Stimulated activated CD8-positive, alpha-beta memory T cell treated with anti-CD3 and anti-CD28 coated beads, Interleukin-4, amount 100 ng/mL, for 4 hours (primary cell): ENCODE measurements at places on chromosomes 3 and 15.

GRCh38 chr3:57557085-57557537, 1.0 kb downstream of the PDE12 start:
- DNase-seq = no peak

GRCh38 chr3:155581579-155581978, 163.3 kb downstream of the PLCH1 start:
- no peak for DNase-seq

DNA sequence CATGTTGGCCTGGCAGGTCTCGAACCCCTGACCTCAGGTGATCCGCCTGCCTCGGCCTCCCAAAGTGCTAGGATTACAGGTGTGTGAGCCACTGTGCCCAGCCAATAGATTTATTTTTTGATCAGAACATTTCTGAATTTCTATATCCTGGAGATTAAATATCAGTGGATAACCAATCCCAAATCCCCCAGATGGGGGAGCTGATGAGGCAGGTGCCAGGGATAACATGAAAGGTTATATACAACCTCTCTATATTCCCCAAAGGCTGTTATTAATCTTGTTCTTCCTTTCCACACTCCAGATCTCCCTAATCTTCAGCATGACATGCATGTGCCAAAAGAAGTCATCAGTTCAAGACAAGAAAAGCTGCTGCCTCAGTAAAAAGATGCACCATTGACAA, 112.3 kb downstream of the WDR76 start:
- no peak for DNase-seq

DNA sequence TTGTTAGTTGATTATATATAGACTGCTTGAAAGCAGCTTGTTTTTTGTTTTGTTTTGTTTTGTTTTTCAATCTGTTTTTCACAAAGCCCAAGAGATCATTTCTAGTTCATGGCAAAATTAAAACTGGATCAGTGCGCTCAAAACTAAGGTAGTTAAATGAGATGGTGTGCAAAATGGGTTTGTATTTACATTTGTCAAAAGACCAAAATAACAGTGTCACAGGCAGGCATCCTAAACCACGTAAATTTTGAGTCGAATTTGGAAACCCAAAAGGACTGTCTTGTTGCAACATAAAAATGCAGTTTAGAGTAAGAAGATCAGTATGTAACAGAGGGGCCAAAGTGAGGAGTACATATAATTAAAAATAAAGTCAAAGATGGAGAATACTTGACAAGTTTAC, 2.4 kb downstream of the DMXL2 start:
- DNase-seq = no peak

DNA sequence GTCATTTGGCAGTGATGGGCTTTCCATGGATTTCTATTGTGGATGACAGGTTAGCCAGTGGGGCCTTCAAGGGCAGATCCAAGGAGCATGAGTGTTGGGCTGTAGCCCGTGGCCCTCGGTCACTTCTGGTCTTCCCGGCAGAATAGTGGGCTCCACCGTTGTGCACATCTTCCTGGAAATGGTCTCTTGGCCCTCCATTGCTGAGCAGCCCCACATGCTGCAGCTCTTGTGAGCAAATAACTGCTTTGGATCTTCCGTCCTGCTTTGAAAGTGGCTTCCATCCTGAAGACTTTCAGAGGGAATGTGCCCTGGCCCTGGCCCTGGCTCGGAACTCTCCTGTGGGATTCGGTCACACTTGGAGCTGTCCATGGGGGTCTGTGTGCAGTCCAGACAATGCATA, 102.8 kb downstream of the SNRPN start:
- DNase-seq = no peak

DNA sequence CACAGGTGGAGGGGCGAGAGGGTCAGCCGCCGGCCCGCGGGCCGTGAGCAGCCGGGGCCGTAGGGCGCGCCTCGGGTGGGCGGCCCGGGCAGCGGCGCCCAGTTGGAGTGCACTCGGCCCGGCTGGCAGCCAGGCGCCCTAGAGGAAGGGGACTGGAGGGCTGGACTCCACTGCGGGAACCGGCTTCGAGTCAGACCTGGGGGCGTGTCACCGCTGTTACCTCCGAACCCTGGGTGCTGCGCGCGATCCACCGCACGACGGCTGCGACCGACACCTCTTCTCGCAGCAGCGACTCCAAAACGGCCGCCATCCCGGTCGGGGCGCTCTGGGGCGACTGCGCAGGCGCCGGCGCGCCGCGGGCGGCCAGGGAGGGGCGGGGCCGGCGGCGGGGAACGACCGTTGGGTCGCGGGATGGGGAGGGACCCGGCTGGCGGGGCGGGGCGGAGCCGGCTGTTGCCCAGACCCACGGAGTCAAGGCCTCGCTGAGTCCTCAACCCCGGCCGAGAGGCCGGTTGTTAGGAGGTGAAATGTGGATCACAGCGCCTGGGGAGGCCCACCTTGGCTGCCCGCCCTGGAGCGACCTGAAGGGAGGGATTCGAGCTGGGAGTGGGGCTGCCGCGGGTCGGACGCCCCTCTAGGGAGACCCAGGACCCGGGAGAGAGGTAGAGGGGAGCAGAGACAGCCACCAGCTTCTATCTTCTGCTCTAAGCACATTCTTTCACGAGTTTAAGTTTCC, at the start of gene CDAN1:
CDAN1 (minus strand) TSS at position 336 of the 736 bp plus-strand sequence; CDS start at position 310, 26 bp downstream.
- DNase-seq = peak; percentile 85

GRCh38 chr3:128813097-128813496, 66.3 kb upstream of the ACAD9 start:
- no peak for DNase-seq

DNA sequence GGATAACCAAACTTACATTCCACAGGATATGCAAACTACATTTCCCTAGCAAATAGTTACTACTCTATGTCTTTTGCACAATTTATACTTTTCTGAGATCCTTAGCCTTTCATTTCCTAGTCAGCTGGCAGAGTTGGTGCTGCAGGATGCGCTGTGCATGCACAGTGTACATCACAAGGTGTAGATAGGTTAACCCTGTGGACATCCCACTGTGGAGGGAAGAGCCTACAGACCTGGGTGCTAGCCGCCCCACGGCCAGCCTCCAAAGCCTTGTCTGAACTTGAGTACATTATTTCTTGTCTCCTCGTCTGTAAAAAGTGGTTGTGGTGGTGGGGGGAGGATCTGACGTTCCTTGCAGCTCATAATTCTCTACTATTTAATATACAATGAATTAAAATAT, 3.5 kb downstream of the TNFSF10 start:
- no peak for DNase-seq

DNA sequence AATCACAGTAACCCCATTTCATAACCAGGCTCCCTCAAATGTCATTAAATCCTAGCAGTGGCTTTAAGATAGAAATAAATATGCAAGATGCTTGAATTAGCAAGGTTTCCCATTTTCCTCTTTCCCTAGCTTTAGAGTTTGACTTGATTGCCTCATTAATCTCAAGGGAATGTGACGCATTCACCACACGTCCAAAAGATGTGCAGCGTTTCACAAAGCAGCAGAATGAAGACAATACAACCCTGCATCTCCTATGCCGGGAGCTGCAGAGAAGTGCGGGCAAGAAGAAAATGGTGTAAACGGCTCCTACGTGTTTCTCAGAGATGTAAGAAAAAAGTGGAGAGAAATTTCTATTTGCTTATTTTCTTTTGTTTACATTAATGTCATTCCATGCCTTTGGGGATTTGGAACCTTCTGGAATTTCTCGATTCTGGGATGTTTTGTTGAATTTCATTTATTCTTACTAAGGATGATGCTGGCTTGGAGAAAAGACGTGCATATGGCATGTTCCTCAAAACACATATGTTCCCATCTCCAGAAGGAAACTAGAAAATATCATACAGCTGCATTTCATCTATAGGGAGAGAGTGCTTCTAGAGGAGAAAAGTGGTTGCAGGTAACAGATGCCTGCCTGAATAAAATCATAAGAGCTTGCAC, 27.8 kb upstream of the FRMD4B start:
- no peak for DNase-seq

GRCh38 chr3:52532838-52533622, 627 bp downstream of the NT5DC2 start:
- no peak for DNase-seq

DNA sequence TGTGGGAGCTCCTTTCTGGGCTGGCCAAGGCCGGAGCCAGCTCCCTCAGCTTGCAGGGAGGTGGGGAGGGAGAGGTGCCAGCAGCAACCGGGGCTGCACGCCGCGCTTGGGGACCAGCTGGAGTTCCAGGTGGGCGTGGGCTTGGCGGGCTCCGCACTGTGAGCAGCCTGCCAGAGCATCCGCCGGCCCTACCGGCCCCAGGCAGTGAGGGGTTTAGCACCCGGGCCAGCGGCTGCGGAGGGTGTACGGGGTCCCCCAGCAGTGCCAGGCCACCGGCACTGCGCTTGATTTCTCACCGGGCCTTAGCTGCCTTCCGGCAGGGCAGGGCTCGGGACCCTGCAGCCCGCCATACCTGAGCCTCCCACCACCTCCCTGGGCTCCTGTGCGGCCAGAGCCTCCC, 651.0 kb upstream of the ARPP21 start:
- no peak for DNase-seq

DNA sequence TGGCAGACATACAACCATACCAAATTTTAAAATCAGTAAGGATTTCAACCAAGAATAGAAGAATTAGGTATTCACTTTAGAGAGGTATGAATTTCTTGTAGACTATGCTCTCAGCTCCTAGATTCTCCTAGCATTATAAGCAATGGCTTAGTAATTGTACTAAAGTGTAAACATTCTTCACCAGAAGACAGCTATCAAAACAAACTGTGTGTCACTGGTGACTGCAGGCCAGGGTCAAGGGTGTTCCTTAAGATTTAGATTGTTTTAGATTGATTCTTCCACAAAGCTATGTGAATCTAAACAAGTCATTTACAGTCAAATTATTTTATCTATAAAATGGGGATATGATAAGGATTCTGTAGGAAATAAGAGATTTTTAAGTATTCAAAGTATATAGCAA, 23.1 kb upstream of the GP5 start:
- DNase-seq = no peak

DNA sequence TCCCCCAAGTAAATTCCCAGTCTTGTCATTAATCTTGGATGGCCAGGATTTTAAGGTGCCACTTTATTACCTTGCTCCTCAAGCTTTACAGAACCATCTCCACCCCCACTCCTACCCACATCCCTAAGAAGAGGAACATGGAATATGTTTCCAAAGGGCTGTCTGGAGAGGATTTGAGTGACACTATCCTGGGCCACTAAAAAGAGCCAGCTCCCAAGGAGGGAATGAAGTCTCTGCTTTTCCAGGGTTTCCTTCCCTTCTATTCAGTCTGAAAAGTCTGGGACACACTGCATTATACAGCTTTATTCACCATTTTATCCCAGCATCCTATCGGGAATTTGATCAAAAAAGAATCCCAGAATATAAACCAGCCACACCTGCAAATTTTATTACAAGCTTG, 35.6 kb upstream of the MECOM start:
- no peak for DNase-seq

DNA sequence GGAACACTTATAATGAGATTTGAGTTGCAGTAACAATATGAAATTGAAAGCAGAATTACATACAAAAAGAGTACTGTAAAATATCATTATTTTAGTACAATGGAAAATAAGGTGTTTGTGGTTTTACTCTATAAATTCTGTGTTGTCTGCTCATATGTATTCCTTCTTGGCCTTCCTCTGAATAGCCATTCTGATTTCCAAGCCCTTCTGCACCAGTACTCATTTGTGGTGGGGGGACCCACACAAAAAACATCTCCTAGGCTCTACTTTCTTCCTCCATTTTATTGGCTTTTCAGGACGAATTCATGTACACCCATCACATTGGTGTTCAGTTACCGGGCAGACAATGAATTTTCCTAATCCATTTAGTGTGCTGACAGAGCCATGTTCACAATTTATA, 338.2 kb downstream of the ERC2 start:
- no peak for DNase-seq

- no peak for DNase-seq
These were observed 24.7 kb downstream of the MINDY2 start for GRCh38 chr15:58795825-58796224.

GRCh38 chr3:29247088-29247745, 33.7 kb upstream of the RBMS3 start:
- DNase-seq = no peak

DNA sequence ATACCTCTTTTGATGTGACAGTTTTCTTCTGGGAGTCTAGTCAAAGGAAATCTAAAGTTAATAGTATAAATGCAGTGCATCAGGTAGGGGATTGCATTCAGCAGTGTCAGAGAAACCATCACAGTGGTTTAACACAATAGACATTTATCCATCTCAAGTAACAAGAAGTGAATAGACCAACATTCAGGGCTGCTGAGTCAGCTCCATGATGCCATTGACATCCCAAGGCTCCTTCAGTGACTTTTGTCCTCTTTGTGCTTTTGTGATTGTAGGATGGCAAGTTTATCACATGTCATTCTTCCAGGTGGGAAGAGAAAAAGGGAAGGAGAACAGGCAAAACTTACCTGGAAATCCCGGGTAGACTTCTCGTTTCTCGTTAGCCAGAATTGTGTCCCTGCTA, 158.3 kb downstream of the TMEM108 start:
- DNase-seq = no peak

- DNase-seq = no peak
These were observed 25.0 kb downstream of the NEK10 start for GRCh38 chr3:27344192-27344591.

GRCh38 chr15:93515256-93516051, 426.4 kb upstream of the RGMA start:
- no peak for DNase-seq

GRCh38 chr3:4139462-4140140, 163.6 kb upstream of the SETMAR start:
- DNase-seq = no peak

DNA sequence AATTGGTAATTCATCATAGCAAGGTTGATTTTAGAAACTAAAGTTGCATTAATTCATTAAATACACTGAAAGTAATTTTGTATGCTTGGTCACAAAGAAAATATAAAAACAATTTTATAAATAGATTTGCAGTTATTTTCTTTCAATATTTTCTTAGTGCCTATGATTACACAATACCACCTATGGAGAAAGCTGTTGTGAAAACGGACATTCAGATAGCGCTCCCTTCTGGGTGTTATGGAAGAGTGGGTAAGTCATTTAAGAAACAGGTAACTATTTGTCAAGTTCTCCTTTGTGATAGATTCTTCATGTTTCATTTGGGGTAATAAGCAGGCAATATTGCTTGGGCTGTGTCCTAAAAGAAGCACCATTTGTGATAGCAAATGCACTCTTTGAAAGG, 3.0 kb downstream of the DUT start:
- no peak for DNase-seq

GRCh38 chr3:30122359-30122758, 484.0 kb upstream of the TGFBR2 start:
- no peak for DNase-seq

GRCh38 chr3:83738202-83738601, 1220.6 kb upstream of the CADM2 start:
- no peak for DNase-seq

GRCh38 chr3:89690646-89691045, 583.2 kb downstream of the EPHA3 start:
- no peak for DNase-seq

- DNase-seq = no peak
These were observed 21.4 kb downstream of the SIAH2 start for GRCh38 chr3:150741497-150742140.

GRCh38 chr15:90871139-90871715, 2.8 kb downstream of the FURIN start:
- no peak for DNase-seq

- DNase-seq = no peak
These were observed 465 bp upstream of the GK5 start for GRCh38 chr3:142225885-142226215.

GRCh38 chr3:176759815-176760506, 437.3 kb downstream of the TBL1XR1 start:
- DNase-seq = no peak
